ENCODE measurements at places on chromosomes 7 and 10.

DNA sequence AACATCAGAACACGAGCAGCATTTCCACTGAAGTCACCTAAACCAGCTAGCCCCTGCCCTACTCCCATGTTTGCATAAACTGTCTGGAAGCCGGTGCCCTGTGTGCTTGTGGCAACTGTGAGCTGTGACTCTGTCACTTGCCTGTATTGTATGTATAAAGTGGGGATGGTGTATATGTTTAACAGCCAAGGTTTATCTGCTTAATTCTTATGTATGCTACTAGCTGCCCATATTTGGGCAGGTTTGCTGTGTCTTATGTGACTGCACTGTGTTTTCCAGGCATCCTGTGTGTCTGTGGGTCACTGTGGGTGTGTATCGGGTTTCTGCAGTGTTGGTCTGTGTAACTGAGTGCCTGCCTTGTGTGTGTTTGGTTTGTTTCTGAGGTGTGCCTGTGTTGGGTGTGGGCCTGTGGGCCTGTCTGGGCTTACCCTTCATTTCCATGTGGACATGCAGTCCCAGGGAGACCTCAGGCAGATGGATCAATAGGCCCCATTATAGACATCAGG lies 9.3 kb downstream of the LBX1 start:
- H3K4me3 ChIP-seq, result no peak overlapping the region
- no peak overlapping the region for H3K27ac ChIP-seq
- peaks cover 21% of the 10 kb centered on the region for H3K4me1 ChIP-seq
- peaks cover 100% of the 10 kb centered on the region for H3K27me3 ChIP-seq

DNA sequence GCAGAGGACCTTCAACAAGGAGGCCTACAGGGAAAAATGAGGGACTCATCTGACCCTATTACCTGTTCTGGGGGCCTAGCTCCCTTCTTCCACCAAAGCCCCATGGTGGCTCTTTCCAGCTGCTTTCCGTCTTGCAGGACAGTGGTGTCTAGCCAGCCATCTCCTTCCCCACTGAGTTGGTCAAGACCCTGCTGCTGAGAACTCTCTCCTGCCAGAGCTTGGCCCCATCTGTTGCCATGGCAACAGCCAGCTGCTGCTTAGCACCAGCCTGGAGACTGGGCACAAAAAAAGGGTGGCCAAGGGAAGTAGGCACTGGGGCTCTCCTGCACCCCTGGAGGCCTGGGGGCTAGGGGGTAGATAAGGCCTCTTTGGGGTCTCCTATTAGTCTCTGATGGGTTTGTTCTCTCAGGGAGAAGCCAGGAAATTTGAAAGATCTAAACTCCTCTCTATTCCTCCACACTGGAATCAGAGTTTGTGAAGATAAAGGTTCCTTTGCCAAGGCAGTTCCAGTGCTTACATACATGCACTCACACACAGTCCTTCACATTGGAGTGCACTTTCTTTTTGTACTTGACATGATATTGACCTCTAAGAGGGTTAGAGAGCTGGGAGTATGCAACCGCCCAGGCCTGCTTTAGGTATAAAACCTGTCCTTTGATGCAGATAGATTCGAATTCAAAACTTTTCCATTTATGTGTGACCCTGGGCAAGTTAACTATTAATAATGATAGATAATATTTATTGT lies 15.8 kb downstream of the TSPAN33 start:
- H3K27ac ChIP-seq, result no peak overlapping the region
- H3K4me3 ChIP-seq, result no peak overlapping the region
- DNase-seq, result no peak
- H3K4me1 ChIP-seq, result no peaks in the 10 kb centered on the region
- H3K36me3 ChIP-seq, result no peaks in the 10 kb centered on the region

- H3K4me3 ChIP-seq, result no peak overlapping the region
- H3K4me1 ChIP-seq, result no peaks in the 10 kb centered on the region
- H3K27ac ChIP-seq, result peak overlapping the region; percentile 84
- no peak for DNase-seq
- no peaks in the 10 kb centered on the region for H3K27me3 ChIP-seq
- H3K36me3 ChIP-seq, result no peaks in the 10 kb centered on the region
Observed at GRCh38 chr7:2159176-2159520, 73.6 kb downstream of the MAD1L1 start.

- H3K27me3 ChIP-seq, result no peaks in the 10 kb centered on the region
- H3K4me1 ChIP-seq, result no peaks in the 10 kb centered on the region
- no peaks in the 10 kb centered on the region for H3K36me3 ChIP-seq
- no peak for DNase-seq
Observed at GRCh38 chr10:30821261-30821993, 191.9 kb upstream of the LYZL2 start.

- no peak for DNase-seq
- peak overlapping the region; percentile 37 for H3K4me3 ChIP-seq
- H3K36me3 ChIP-seq, result no peaks in the 10 kb centered on the region
- no peaks in the 10 kb centered on the region for H3K27me3 ChIP-seq
Observed at GRCh38 chr7:33706771-33707200, 198.6 kb upstream of the BMPER start.

- DNase-seq, result no peak
- H3K27ac ChIP-seq, result no peak within 1 kb of the TSS
- no peaks in the 10 kb centered on the region for H3K27me3 ChIP-seq
- no peaks in the 10 kb centered on the region for H3K36me3 ChIP-seq
- peak within 1 kb of the TSS; percentile 41 for H3K4me3 ChIP-seq
Observed at GRCh38 chr7:98869597-98870120, at the start of gene TMEM130. Gene TMEM130 (minus strand): TSS chr7:98870014. CDS start chr7:98869861, 153 bp downstream.

- DNase-seq, result no peak
- H3K36me3 ChIP-seq, result no peaks in the 10 kb centered on the region
- no peaks in the 10 kb centered on the region for H3K4me1 ChIP-seq
Observed at GRCh38 chr10:65754112-65754511, 1171.7 kb upstream of the LRRTM3 start.

GRCh38 chr7:3461923-3462322 lies 160.9 kb downstream of the SDK1 start:
- no peak overlapping the region for H3K27ac ChIP-seq
- H3K4me3 ChIP-seq, result no peak overlapping the region
- H3K27me3 ChIP-seq, result no peaks in the 10 kb centered on the region
- H3K4me1 ChIP-seq, result no peaks in the 10 kb centered on the region
- DNase-seq, result no peak
- H3K36me3 ChIP-seq, result no peaks in the 10 kb centered on the region

DNA sequence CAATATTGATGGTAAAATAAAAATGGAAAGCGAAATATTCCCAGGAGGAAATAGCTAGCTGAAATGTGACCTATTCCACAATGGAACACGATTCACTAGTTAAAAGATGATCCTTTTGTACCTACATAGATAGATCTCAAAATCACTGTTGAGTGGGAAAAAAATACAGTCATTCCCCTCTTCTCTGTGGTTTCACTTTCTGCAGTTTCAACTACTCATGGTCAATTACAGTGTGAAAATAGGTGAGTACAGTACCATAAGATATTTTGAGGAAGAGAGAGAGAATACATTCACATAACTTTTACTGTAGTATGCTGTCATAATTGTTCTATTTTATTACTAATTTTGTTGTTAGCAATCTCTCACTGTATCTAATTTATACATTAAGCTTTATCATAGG lies 56.0 kb upstream of the COL13A1 start:
- no peak for DNase-seq
- H3K27ac ChIP-seq, result no peak overlapping the region
- no peaks in the 10 kb centered on the region for H3K36me3 ChIP-seq

GRCh38 chr7:141573511-141573910 lies 22.3 kb downstream of the AGK start:
- no peaks in the 10 kb centered on the region for H3K4me1 ChIP-seq
- no peaks in the 10 kb centered on the region for H3K36me3 ChIP-seq
- H3K27ac ChIP-seq, result no peak overlapping the region
- H3K4me3 ChIP-seq, result no peak overlapping the region

DNA sequence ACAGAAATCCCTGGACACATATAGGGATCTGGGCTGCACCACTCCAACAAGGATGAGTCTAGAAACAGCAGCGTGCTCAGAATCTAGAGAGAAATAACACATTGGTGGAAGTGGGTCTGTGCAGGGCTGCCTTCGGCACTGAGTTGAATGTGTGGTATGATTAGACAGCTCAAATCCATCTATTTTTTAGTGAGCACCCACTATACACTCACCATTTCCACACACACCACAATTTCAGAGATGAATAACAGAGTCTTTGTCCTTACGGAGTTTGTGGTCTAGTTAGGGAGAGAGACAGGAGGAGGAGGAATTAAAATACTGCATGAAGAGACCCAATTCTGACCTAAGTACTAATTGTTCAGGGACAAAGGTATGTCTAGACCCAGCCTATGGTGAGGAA lies 44.2 kb downstream of the JAZF1 start:
- H3K4me1 ChIP-seq, result no peaks in the 10 kb centered on the region
- DNase-seq, result no peak
- H3K27me3 ChIP-seq, result no peaks in the 10 kb centered on the region
- no peaks in the 10 kb centered on the region for H3K36me3 ChIP-seq
- no peak overlapping the region for H3K4me3 ChIP-seq

All from breast epithelium (tissue), 4 donors.